ENCODE measurements at places on chromosomes 11 and 22. TPM values are rescaled to one million over a fixed set of nuclear protein-coding genes. Genes with fewer than 3 reads are reported as not detected.

The NUP50 gene
- polyA plus RNA-seq, result 50.0 TPM

The MS4A12 gene
- not detected for polyA plus RNA-seq

The MS4A4E gene
- 2.8 TPM for polyA plus RNA-seq

The BTBD18 gene
- 0.27 TPM for polyA plus RNA-seq

The APLNR gene
- 189 TPM for polyA plus RNA-seq

The CEP57 gene
- polyA plus RNA-seq, result 118 TPM

Data from left lung (tissue), 14 donors.